ENCODE measurements at places on chromosomes 6 and 20. TPM values are rescaled to one million over a fixed set of nuclear protein-coding genes. Genes with fewer than 3 reads are reported as not detected.
A peak's percentile ranks its signal among the peaks of the same experiment; 100 is the strongest.

- DNase-seq: peak; percentile 6
These were observed 107.0 kb downstream of the HIVEP1 start for GRCh38 chr6:12119085-12119588.

DNA sequence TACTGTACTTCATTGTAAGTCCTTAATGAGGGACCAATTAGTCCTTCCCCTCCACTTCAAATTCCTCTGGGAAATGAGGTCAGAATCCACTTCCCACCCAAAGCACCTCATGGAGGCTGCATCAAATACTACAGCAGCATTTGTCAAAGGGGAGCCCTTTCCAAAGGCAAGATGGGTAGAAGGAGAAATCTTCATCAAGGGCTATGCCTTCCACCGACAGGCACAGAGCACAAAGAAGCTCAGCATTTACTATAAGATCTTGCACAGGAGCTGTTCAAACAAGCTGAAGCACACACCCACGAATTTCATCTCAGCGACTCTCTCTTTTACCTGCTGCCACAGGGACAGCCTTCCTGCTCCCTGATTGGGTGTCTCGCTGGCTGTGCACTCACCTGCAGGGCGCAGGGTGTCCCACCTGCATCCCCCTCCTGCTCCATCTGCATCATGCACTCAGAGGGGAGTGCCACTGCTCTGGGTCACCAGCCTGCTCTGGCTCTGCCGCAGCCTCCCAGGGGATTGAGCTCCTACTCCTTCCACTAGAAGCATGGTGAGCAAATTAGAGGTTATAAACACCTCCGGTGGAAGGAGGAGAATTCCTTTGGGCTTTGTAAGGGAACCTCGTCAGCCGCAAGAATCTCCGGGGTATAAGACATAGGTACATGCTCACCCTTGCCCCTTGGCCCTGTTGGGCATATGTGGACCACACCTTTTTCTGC, 164.5 kb downstream of the ATXN1 start:
- no peak for DNase-seq

- no peak for DNase-seq
These were observed 454.2 kb downstream of the GRIK2 start for GRCh38 chr6:101847690-101848089.

GRCh38 chr20:25402583-25402982, 4.9 kb upstream of the GINS1 start:
- no peak for DNase-seq

DNA sequence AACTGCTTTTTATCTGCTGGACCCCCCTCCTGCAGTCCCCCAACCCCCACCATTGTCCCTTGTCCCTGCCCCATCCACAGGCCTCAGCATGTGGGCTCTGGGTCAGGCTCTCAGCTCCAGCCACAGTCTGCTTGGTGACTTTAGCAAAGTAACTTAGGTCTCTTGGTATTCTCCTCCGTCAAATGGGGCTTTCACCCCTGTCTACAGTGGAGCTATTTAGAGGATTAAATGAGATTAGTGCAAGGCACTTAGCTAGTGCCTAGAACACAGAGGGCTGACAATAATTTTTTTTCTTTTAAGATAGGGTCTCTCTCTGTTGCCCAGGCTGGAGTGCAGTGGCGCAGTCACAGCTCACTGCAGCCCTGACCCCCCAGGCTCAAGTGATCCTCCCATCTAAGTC, 71.9 kb downstream of the TCP11 start:
- DNase-seq: no peak

DNA sequence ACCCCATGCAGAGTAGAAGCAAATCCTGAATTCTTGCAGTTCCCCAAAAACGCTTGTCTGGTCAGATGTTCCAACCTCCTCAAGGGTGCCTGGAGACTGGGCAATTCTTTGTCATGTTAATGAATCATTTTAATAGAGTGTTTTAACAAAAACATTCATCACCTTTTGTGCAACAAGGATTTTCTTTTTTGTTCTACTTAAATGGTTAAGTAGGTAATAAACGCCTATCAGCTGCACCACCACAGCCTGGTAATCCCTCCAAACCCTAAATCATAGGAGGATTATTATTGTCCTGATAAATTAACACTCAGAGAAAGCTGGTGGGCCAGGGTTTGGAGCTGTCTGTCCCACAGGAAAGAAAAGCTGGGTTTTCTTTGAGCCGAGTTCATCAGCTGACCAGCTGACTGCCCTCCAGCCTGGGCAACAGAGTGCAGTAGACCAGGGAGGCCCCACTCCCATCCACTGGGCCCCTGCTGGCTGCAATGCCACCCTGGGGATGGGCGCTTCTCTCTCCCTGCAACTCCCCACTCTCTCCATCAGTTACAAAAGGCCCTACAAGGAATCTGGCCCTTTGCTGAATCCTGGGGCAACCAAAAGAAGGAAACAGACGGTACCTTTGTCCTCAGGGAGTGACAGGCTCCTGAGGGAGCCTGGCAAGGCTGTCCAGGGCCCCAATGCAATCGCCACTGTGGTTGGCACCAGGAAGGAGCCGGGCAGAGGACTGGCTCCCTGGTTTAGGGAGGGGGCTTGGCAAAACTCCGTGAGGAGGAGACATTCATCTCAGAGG, 23.1 kb upstream of the BMP7 start:
- no peak for DNase-seq

DNA sequence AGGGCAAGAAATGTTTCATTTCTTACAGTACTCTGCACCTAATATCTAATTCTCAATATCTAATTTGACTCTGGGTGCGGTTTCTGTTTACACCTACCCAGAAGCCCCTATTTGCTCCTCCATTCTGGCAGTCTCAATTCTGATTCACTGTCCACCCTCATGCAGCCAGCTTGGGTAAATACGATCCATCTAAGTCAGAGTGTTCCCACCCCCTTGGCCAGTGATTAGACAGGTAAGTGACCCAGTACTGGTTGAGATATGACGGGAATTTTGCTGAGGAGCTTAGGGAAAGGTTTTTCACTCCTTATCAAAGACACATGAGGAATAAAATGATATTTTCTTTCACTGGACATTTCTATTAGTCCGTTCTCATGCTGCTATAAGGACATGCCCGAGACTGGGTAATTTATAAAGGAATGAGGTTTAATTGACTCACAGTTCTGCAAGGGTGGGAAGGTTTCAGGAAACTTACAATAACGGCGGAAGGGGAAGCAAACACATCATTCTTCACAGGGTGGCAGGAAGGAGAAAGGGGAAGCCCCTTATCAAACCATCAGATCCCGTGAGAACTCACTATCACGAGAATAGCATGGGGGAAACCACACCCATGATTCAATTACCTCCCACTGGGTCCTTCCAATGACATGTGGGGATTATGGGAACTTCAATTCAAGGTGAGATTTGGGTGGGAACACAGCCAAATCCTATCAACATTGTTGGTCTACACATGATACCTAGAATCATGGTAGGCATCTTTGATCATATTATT, 29.4 kb downstream of the GLO1 start:
- no peak for DNase-seq

- DNase-seq: no peak
These were observed 48.9 kb downstream of the TINAG start for GRCh38 chr6:54357141-54357540.

DNA sequence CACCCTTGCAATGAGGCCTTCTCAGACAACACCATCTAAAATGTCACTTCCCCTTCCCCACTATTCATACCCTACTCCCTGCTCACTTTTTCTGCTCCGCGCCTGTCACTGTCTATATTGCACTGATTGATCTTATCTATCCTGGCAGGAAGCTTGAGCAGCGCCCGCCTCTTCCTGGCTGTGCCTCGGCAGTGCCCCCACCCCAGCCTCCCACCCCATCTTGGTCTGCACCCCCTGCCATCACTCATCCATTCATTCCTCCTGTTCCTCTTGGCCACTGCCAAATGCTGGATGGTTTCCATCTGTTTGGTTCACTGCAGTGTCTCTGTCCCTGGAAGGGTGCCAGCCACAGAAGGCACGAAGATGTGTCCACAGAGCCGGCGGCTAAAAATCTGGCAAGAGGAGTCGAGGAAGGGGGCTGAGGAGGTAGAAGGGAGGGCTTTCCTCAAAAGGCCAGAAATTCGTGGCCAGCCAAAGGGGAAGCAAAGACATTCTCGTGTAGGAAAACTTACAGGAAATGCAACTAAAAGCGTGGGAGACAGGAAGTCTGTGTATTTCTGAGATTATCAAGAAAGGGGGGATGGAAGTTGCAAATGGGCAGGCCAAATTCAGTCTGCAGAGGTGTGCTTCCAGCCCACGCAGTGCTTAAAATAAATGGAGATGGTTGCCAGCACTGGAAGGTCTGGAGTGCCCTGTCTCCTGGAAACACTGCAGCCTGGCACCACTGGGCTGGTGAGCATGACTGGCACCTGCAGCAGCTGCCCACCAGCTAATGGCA, 27.6 kb downstream of the SYNJ2 start:
- DNase-seq: no peak

DNA sequence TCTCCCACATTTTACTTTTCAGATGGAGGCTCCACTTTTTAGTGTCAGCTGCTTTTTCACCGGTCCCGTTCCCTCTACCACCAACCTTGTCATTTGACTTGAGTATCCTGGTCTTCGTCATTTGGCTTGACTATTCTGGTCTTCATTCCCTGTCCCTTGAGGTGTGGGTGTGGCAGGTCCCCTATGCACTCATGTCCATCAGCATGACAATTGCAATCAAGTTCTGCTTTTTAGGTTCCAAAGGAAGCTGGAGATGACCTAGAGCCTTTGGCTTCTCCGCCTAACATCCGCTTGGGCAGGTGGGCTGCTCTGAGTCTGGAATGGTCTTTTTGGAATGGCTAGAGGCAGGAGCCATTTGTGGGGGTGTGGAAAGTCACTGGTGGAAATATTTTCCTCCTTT, 99.8 kb upstream of the MLN start:
- DNase-seq: no peak

GRCh38 chr20:17958373-17959256, 10.0 kb downstream of the SNX5 start:
- DNase-seq: no peak

GRCh38 chr6:91580635-91581034, 993.8 kb upstream of the MAP3K7 start:
- DNase-seq: no peak

DNA sequence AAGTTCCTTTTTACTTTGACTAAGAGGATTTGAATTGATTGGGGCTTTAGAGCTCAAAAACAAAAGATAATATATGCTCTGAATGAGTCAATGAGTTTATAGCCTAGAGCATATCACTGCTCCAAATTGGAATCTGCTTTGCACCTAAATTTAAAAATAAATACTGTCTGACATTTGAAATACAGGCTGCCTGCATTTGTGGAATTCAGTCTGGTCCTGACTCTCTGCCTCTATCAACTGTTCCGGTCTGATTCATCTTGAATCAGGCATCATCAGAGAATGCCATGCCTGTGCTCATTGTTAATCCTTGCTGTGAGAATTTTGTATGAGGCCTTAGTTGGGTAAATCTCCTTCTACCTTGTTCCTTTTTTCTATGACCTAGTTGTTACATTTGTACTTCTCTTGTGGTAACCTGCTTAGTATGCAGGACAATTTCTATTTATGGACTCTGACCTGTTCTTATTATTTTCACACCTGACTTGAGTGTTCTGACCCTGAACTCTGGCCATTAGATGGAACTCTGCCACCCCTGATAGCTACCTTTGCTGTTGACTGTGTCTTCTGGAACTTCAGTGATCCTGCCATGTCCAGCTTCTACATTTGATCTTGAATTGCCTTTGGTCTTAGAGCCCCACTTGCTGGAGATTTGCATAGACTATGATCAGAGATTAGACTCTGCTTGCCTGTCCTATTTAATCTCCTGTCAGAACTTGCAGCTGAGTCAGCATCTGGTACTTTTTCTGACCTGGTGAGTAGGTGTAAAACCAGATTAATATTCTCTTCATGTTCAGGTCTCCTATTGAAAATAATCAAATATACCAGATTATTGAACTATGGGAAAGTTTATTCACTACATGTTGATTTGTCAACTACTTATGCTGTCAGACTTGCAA, 442.7 kb upstream of the HS3ST5 start:
- DNase-seq: no peak

GRCh38 chr6:162151021-162151665, 576.4 kb downstream of the PRKN start:
- no peak for DNase-seq

GRCh38 chr6:107585815-107586435, 96.0 kb downstream of the SOBP start:
- DNase-seq: no peak

DNA sequence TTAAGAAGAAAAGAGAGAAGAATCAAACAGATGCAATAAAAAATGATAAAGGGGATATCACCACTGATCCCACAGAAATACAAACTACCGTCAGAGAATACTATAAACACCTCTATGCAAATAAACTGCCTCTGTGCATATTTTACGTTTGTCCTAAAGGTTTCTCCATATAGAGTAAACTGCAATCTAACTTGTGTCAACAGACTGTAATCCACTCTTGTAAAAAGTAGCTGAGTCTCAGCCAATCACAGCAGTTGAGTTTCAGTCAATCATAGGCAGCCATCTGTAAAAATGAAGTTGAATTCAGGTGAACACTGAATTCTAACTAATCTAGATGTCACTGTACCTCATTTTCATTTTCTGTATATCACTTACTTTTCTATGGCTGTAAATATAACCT, 112.2 kb upstream of the SYNCRIP start:
- DNase-seq: no peak

DNA sequence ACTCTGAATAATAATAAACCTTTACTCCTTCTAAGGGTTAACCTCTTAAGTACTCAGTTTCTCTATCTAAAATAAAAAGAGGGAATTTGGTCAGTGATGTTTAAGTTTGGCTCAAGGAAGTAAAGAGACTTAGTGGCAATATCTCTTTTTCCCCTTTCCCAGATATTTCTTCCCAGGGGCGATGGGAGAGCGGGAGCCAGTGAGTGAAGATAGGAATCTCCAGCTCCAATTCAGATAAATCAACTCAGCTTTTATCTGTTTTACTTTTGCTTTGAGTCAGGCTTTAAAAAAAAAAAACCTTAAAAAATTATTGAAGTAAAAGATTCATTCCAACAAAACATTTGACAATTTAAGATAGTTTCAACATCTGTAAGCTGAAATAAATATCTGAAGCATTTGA, 45.4 kb upstream of the SNRPB2 start:
- no peak for DNase-seq

GRCh38 chr20:2421247-2421646, 40.5 kb downstream of the TGM6 start:
- DNase-seq: no peak

DNA sequence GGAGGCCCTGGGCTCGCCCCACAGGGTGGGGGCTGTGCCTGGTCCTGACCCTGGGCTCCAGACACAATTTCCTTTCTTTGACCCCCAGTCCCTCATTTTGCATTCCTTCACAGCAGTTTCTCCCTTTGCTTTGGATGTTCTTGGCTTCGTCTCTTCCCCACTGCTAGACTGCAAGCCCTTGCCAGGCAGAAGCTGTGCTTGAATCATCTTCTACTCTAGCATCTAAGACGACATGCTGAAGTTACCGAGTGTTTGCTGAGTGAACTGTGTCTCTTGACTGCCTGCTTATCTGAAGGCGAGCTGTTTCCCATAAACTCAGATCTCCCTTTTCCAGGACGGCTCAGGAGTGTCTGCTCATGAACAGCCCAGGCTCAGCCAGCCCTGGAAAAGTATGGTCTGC, 14.3 kb upstream of the SYNDIG1 start:
- no peak for DNase-seq

- no peak for DNase-seq
These were observed 105.0 kb upstream of the SYNCRIP start for GRCh38 chr6:85747666-85748065.

SRMS gene
- polyA plus RNA-seq: 0.08 TPM

TRERF1 gene
- 13.7 TPM for polyA plus RNA-seq

WFDC11 gene
- polyA plus RNA-seq: not detected

SLC22A7 gene
- polyA plus RNA-seq: 0.25 TPM

OLIG3 gene
- polyA plus RNA-seq: not detected

Measured in right renal cortex interstitium (tissue), 3 donors.